ENCODE measurements at places on chromosomes 7 and 10. TPM values are rescaled to one million over a fixed set of nuclear protein-coding genes. Genes with fewer than 3 reads are reported as not detected.

DNA sequence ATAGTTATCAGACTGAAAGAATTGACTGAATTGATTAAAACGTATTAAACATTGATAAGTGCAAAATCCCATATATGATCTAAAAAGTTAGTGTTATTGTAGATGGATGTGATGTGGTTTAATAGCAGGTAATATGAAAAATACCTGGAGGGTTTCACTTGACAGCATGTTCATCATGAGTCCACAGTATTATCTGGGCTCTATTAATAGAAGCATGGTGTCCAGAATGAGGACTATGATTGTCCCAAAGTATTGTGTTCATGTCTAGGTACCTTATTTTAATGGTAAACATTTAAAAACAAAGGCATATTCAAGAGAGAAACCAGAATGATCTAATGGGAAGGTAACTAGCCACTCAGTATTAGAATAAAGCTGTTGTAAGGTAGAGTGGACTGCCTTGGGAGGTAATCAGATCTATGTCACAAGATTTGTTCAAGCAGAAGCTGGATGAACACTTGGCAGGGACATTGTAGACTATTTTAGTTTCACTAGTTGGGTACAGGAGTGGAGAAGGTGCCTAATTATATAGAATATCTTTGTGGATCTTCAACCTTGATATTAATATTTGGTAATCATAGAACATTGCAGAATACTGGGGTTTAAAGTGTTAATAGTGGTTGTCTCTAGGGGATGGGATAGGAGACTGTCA, 43.5 kb downstream of the MCU start:
- no peak for DNase-seq

- DNase-seq, result no peak
Measured at GRCh38 chr7:82406937-82407336, 36.6 kb downstream of the CACNA2D1 start.

- no peak for DNase-seq
Measured at GRCh38 chr7:56218510-56218909, 102.3 kb upstream of the NUPR2 start.

- DNase-seq, result no peak
Measured at GRCh38 chr7:139909379-139910050, 80.5 kb downstream of the TBXAS1 start.

DNA sequence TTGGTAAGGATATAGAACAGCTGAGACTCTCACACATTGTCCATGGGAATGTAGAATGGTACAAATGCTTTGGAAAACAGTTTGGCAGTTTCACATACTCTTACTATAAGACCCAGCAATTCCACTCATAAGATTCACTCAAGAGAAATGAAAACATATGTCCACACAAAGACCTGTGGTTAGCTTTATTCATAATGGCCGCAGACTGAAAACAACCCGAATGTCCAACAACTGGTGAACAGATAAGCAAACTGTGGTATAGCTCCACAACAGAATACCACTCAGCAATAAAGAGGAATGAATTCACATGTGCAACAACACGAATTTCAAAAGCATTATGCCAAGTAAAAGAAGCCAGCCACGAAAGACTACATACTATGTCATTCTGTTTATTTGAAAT, 33.5 kb upstream of the CUL1 start:
- no peak for DNase-seq

DNA sequence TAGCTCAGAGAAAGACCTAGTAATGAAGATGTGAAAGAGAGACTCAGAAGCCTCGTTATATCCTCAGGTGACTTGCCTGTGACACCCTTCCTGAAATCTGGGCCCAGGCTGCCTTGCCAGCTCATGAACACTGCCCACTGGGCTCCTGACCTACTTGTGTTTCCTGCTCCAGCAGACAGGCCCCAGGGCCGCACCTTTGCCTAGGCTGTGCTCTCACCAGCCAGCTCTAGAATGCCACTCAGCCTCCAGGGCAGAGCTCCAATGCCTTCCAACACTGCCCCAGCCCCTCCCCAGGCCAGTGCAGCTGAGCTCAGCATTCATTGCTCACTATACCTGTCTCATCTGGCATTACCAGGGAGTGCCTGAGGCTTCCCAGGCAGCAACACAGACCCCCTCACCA, 94.3 kb downstream of the DLG5 start:
- DNase-seq, result no peak

DNA sequence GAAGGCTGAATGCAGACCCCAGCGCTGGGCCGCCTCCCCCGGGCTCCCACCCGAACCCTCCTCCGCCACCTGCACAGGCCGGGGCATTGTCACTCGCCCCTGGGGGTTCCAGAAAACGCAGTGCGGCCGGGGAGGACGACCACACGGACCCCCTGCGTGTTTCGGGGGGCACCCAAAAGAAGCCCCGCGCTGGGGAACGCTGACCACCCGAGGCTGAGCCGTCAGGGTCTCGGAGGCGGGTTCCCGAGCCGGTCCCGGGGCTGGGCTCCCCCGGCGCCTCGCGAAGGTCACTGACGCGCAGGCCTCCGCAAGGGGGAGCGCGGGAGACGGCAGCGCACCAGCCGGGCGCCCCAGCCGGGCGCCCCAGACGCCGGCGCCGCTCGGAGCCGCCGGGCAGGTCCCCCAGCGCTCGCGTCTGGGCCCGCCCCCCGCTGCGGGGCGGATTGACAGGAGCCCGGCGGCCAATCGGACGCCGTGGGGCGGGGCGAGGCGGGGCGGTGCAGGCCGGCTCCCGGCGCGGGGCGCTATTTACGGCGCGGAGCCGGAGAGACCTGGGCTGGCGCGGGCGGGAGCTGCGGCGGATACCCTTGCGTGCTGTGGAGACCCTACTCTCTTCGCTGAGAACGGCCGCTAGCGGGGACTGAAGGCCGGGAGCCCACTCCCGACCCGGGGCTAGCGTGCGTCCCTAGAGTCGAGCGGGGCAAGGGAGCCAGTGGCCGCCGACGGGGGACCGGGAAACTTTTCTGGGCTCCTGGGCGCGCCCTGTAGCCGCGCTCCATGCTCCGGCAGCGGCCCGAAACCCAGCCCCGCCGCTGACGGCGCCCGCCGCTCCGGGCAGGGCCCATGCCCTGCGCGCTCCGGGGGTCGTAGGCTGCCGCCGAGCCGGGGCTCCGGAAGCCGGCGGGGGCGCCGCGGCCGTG, at the start of gene BAMBI:
TSS of gene BAMBI (plus strand) at position 554 of the 920 bp plus-strand sequence. CDS start 377 bp downstream, outside the sequence.
- peak; percentile 79 for DNase-seq

CYP26C1 gene
- 0.20 TPM for total RNA-seq

CCDC146 gene
- 23.6 TPM for total RNA-seq

All from tibial nerve (tissue), 4 donors.